Immature natural killer cell (primary cell): ENCODE measurements at places on chromosomes 1 and 21.

DNA sequence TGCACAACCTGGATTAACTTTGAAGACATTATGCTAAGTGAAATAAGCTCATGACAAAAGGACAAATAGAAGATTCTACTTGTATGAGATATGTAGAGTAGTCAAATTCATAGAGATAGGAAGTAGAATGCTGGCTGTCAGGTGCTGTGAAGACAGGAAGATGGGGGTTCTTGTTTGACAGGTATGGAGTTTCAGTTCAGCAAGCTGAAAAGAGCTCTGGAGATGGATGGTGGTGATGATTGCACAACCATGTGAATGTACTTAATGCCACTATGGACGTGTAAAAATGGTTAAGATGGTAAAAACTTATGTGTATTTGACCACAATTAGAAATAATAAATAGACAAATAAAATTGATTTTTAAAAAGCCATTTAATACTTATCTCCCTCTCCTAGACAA, 169.8 kb upstream of the DUSP10 start:
- DNase-seq = no peak

GRCh38 chr1:3821908-3822307, 25.6 kb upstream of the LRRC47 start:
- no peak for DNase-seq

- no peak for DNase-seq
These were observed 21.5 kb downstream of the LTN1 start for GRCh38 chr21:28971171-28971570.

- no peak for DNase-seq
These were observed 33.7 kb downstream of the PTP4A2 start for GRCh38 chr1:31904339-31905092.

- DNase-seq = no peak
These were observed 151.1 kb downstream of the LYPLAL1 start for GRCh38 chr1:219324629-219325367.
